ENCODE measurements at places on chromosomes 16 and 17.

DNA sequence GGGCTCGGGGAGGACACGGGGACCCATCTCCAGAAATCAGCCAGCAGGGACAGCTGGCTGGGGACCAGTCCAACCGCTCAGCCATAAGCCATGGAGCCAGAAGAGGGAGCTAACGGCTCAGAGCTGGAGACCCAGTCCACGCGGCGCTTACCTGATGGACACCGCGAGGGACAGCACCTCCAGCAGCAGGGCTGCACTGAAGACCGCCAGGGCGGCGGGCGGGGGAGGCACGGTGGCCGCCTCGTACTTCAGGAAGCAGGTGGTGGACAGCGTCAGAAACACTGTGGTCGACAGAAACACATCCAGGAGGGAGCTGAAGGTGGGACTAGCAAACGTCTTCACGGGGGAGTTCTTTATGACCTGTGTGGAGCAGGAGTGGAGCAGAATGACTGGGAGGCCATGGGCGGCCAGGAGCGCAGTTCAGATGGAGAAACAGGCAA, 102.6 kb upstream of the CREBBP start:
- DNase-seq: peak; percentile 41

DNA sequence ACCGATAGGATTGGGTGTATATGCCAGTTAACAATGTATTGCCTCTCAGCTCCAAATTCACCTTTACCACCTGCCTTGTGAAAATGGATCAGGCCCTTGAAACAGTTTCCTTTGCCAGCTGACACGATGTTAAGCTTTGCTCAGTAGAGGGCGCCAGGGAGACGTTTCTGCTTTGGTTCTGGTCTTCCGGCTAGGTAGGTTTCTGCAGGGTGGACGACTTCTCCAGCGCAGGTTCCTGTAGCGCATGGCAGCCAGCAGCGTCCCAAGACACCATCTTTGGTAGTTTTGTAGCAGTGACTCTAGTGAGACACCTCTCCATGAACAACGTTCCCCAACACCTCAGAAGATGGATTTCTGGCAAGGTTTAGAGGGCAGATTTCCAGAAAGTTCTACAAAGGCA, 24.0 kb downstream of the SYCE1L start:
- no peak for DNase-seq

DNA sequence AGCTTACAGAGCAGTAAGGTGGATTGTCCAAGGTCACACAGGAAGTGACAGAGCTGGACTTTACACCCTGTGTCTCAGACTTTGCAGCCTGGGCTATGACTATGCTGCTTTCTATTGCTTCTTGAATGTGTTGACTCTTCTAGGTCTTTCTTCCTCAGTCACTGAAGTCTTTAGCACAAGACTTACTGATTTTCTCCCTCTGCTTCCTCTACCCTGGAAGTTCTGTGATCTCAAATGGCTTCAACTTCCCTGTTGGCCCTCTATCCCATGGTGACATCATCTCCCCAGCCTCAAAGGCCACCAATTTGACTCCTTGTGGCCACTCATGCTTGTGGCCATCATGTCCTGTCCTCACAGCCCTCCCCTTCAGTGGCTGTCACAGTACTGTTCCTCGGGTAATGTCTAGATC, 181.3 kb downstream of the HS3ST3A1 start:
- no peak for DNase-seq

DNA sequence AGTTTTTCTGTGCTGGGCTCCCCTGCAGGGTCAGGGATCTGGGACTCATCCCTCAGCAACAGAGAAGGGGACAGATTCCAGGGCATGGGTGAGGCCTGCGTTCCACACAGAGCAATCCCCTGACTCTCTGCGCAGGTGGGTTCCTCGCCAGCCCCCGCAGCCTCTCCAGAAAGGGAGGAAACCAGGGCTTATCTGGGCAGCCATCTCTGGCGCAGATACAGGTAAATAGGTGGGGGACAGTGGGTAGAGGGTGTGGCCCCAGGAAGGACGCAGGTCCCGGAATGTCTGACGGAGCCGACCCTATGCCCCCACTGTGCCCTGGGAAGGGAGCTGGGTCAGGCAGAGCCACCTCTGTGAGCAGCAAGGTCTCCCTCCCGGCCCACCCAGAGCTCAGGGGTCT, 23.2 kb downstream of the PIEZO1 start:
- no peak for DNase-seq

GRCh38 chr17:4234401-4234800, 29.4 kb downstream of the ANKFY1 start:
- DNase-seq: no peak

GRCh38 chr17:58875261-58875660, 119.6 kb downstream of the PPM1E start:
- DNase-seq: no peak

DNA sequence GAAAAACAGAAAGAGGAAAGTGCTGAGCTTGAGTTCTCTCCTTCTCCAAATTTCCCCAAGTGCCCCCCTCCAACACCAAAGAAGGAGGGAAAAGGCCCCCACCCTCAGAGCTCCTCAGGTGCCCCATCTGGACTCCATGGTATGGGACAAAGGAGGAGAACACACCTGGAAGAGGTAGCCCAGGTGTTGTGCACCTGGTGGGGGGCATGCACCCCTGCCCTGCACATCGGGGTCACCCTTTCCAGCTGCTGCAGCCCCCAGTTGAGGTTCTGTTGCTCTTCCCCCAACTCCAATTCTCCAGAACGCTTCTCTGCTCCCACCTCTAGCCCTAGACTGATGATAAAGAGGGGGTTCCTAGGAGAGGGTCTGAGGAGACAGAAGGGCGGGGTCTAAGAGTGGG, 3.0 kb upstream of the COL1A1 start:
- DNase-seq: no peak

DNA sequence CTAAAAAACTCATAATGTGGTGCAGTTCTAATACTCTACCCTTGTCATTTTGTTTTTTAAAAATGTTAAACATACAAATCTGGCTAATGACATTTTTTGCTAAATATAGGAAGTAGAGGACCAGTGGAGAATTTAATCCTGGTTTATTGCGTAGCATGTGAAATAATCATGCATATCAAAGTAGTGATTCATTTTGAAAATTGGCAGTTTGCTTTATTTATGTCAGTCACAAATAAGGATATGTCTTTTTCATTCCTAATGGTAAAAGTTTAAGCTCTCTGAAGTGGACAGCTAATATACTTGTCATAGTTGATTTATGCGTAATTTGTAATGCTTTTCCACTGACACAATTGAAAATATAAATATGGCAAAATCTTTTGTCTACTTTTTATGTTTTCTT, 224.2 kb downstream of the BCAS3 start:
- no peak for DNase-seq

- DNase-seq: no peak
Observed at GRCh38 chr17:41524261-41524660, 3.8 kb downstream of the KRT19 start.

DNA sequence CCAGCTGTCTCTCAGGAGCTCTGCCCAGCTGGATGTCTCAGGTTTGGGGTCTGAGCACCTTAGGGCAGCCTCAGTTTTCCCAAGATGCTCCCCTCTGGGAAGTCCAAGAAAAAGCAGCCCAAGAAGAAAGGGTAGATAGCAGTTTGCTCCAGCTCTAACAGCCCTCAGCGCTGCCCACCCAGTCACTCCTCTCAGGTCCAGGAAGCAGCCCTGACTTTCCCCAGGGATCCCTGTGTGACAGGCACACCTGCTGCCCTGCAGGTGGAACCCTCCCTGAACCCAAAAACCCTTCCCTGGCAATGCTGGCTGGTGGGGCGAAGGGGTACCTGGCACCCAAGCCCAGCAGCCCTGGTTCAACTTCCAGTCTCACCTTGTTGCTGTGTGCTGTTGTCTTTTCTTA, 48.1 kb downstream of the BEAN1 start:
- no peak for DNase-seq

DNA sequence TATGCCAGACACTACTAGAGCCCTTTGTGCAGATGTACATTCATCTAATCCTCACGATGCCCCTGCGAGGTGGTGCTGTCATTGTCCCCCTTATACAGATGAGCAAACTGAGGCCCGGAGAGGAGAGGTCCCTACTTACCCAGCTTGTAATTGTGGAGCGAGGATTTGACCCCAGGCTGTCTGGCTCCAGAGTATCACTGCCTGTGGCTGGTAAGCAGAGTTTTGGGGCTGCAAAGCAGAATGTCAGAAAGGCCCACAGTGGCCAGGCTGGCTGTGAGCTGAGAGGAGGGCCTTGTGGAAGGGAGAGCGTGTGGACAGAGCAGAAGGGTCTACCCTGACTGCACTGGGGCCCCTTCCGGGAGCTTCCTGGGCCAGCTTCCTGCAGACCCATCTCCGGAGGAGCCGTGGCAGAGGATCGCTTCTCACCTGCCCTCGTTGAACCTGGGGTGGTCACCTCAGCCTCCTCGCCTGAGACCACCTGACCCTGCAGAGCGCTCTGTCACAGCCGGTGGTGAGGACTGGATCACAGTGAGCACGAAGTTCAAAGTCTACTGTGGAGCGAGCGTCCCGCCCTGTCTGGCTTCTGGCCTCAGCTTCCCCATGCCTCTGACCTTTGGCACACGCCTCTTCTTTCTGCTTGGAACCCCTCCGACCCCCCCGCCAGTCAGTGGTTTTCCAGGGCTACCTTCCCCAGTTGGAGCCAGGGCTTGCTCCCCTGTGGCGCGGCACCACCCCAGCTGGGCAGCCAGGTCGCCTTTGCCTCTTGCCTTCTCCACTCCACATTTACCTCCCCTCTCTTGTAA, 12.1 kb downstream of the CMIP start:
- no peak for DNase-seq

DNA sequence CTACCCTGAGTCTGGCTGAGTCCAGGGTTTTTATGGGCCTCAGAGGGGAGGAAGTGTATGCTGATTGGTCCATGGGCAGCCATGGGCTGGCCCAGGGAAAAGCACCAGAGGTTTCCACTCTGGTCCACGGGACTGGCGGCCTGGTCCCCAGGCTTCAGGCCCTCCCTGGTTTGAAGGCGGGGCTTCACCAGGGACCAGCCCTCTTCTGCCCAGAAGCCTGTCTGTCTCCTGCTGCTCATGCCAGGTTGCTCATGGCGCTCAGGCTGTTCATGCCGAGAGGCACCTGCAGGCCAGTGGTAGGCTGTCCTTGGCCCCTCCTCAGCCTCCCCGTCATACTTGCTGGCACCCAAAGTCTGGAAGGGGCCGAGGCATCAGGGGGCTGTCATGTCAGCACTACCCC, 45.0 kb upstream of the CLEC19A start:
- DNase-seq: no peak

DNA sequence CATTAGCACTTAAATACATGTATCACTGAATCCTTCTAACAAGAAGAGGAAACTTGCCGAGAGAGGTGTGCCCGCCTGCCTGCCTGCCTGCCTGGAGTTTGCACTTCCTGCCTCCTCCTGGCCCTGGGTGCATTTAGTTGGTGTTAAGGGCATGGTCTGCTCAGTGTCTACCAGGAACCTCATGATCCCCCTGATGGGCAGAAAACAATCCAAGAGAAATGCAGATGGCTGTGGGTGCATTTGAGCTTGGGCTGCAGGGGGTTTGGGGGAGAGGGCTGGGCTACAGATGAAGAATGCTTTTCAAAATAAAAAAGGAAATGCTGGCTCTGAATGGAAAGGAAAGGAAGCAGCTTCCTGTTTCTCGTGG, 10.1 kb downstream of the KSR1 start:
- DNase-seq: no peak

DNA sequence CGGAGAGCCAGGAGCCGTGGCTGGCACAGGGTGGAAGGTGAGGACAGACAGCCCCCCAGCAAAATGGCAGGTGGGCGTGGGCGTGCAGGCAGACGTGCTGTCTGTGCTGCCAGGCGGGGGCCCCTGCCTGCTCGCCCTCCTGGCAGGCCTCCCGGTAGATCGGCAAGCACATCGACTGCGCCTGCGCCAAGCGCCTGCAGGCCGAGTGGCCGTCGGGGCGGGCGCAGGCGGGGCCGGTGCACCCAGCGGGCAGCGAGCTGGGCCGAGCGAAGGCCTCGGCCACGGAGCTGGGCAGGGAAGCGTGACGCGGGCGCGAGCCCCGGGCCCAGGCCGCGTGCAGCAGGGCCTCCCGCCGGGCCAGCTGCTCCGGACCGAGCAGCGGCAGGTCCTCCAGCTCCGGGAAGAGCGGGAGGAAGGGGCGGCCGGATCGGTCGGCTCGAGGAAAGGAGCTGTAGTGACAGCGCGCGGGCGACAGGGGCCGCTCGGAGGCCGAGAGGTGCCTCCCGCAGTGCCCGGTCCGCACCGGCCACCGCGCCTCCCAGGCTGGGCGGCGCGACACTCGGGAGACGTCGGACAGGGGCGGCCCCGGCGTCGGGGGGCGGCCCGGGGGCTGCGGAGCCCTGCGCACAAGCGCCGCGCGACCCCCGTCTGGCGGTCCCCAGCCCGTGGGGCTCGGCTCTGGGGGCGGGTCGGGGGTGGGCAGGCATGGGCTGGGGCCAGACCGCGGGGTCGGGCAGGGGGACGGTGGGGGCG, 16.9 kb downstream of the GRIN2C start:
- peak; percentile 66 for DNase-seq

DNA sequence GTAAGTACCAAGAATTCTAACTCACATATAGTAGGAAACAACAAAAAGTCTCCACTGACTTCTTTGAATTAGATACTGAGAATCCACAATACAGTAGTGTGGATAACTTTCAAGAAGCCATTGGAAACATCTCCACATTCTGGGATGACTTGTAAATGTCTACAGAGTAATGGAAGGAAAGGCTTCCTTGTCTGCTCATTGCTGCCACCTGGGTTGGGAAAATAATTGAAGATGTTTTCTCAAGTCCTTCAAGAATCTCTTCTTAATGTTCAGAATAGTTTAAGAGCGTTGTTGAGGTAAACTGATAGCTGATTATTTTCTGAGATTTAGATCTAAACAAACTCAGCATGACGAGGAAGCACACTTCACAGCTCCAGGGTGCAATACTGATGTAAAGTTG, 14.0 kb downstream of the CPSF4L start:
- DNase-seq: no peak

- DNase-seq: no peak
Observed at GRCh38 chr17:82388922-82389283, 17.3 kb downstream of the UTS2R start.

GRCh38 chr16:84667600-84668309, 19.4 kb downstream of the KLHL36 start:
- DNase-seq: no peak

DNA sequence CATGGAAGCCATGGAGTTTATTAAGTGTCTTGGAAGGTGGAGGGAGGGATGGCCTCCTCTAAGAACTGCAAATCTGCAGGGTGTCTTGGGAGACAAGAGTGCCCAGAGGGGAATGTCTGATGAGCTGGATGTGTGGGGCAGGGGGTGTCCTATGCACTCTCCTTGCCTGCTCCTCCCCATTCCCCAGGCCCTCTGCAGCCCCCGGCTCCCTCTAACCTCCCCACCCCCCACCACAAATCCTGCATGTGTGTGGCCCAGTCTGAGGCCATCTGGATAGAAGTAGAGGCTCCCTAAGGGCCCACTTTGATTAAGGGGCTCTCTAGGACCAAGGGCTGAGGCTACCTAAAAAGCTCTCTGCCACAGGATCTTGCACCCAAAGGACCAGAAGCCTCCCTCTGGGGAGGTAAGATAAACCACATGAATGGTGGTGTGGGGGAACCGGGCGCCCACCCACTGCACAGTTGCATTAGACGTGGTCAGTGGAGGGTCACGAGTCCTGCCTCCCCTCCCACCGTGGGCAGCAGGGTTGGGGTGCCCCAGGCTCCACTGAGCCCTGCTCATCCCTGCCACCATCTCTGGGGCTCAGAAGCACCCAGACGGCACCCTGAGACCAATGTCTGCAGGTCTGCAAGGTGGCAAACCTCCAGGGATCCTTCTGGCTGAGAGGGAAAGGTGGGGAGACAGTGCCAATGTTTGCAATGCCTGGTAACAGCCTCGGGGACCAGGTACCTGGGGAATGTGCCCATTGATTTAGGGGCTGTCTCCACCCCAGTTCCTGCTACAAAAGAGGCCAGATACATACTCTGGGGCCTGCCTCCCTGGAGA, 618 bp downstream of the AANAT start:
- no peak for DNase-seq

GRCh38 chr17:63826468-63827001, 696 bp upstream of the PSMC5 start:
- DNase-seq: no peak

- no peak for DNase-seq
Observed at GRCh38 chr16:55272744-55273143, 51.3 kb upstream of the IRX6 start.

Measured in pons (tissue), 1 donor.